ENCODE measurements at places on chromosomes 12 and 14.

DNA sequence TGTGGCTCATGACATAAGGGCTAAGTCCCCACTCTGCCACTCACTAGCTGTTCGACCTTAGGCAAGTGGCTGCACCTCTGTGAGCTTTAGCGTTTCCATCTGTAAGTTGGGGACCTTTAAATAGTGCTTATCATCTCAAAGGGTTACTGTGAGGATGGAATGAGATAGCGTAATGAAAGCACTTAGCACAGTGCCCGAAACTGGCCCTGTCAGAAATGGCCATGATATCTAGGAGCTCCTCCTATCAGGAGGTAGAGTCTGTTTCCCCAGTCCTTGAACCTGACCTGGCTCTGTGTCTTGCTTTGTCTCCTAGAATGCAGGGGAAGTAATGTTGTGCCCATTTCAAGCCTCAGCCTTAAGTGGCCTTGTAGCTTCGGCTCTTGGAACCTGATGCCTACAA is 211.0 kb downstream of the RBM19 start:
- DNase-seq = no peak

GRCh38 chr12:82686168-82687020 is at the start of gene TMTC2:
Gene TMTC2, plus strand, starts transcription at chr12:82686906.
- peak; percentile 63 for DNase-seq

DNA sequence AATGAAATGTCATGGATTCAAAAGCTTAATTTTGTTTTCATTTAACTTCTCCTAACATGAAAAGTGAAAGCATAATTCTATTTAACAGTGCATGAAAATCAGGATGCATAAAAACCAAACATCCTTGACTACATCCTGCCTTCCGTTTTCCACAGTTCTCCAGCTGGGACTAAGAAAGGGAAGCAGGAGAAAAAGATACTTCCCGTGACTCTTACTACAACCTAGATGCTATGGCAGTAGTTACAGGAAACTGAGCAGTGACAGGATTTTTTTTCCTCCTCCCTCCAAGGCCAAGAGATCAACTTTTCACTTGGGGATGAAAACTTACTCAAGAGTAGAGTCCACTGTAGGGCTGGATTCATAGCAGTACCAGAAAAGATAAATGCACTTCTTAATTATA is 2.6 kb downstream of the EXOC5 start:
- no peak for DNase-seq

- no peak for DNase-seq
Observed at GRCh38 chr12:131830914-131831571, 2.9 kb downstream of the MMP17 start.

DNA sequence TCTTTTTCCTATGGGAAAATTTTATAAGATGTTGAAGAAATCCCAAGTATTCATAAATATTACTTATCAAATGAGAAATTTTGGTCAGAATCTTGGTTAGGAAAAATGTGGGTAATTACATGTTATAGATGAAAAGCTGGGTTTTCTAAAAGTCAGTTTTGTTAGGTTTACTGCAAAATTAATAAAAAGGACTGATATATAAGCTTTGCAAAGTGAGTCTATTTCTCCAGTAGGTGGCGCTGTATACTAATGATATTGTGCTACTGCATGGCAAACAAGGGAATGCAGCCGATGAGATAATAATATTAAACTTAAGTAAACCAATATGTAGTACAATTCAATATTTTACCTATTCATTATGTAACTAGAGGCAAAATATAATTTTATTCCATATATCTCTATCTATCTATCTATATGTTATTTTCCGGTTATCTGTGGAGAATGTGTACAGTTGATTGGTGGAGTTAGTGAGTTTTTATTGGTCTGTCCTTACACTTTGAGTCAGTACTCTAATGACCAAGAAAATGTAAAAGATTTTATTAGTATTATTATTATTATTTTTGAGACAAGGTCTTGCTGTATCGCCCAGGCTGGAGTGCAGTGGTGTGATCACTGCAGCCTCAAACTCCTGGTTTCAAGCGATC is 32.9 kb downstream of the MIPOL1 start:
- peak; percentile 32 for DNase-seq

DNA sequence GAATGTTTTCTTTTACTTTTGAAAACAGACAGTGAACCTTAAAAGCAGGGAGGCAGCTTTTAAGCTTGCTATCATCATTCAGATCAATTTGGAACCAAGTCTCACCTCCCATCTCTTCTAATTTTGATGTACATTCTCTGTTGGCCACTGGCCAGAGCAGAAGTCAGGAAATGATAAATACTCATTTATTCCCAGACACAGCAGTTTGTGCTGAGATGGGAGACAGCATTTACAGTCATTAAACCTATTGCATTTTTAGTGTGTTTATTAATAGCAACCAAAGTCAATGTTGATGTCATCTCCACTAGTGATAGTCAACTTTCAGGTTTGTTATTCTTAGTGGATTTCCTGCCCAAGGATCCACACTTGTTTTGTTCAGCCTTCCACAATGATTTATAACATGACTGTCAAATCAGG is 320.0 kb upstream of the ATP2B1 start:
- DNase-seq = no peak

- no peak for DNase-seq
Observed at GRCh38 chr12:49971141-49971540, 1.6 kb upstream of the AQP6 start.

DNA sequence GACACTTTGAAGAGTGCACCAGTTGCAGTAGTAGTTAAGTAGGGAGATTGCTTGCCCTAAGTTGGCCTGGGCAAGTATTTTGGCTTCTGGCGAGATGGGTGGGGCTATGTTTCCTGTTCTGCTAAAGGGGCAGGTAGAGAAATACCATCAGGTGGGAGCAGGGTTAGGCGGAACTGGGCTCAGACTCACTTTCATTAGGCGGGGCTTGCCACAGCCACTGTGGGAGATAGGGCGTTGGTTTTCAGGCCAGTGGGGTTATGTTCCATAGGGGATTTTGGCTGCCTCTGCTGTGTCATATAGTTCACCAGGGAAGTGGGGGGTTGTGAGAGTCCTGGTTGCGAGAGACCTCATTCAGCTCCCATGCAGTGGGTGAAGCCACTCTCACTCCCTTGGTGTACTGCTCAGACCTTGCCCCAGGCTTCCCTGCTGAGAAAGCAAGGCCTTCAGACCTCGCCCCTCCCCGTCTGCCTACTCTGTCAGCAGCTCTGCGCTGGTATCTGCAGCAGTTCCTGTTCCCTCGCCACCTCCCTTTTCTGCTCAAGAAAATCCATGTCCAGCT is 43.3 kb downstream of the AEBP2 start:
- DNase-seq = no peak

DNA sequence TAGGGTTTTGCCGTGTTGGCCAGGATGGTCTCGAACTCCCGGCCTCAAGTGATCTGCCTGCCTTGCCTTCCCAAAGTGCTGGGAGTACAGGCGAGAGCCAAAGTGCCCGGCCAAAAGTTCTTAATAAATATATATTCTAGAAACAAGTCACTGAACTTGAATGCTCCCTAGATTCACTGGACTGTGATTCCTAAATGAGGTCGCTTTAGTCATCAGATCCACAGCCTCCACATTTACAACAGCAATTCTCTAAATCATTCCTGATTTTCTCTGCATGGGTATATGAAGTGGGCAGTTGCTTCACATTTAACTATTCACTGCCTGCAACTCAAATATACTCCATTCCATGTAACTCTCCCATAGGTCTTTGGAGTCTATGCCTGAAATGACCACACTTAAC is 813.0 kb downstream of the GALC start:
- DNase-seq = peak; percentile 23
